Pulmonary artery endothelial cell (primary cell): ENCODE measurements at places on chromosomes 2 and 18. TPM values are rescaled to one million over a fixed set of nuclear protein-coding genes. Genes with fewer than 3 reads are reported as not detected.

The LONRF2 gene
- total RNA-seq, result not detected in 2 replicates

DNA sequence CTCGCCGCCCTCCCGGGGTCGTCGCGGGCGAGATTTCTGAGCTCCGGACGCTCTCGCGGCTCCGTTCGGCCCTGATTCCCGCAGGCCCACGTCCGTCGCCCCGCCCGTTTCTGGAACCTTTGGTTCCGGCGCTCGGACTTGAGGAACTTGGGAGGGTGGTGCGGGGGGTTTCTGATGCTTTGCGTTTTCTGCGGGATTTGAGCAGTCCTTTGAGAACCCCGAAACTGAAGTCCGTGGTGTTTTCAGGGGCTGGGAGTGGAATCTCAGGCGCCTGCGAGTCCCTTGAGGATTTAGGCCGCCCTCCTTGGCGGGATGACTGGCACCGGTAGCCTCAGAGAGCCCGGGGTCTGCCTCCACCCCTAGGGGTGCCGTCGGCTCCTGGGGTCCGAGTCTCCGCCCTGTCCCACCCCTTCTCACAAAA, 336 bp downstream of the THNSL2 start:
- no peak for DNase-seq

DNA sequence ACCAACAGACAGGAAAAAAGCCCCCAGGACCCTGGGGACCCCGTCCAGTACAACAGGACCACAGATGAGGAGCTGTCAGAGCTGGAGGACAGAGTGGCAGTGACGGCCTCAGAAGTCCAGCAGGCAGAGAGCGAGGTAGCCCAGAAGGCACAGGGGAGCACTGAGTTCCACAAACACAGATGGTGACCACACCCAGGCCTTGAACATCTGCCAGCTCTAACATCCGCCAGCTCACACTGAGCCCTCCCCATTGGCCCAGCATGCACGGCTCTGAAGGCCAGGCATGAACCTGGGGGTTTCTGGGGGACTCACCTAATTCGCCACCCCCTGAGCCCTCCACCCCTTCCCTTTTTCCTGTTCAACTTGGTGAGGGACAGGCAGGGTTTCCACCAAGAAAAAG, 25.6 kb upstream of the PRLH start:
- DNase-seq, result no peak

- DNase-seq, result no peak
Measured at GRCh38 chr2:122993592-122993991, 1031.5 kb upstream of the CNTNAP5 start.

The GAREM1 gene
- total RNA-seq, result 0.40 and 0.81 TPM in 2 replicates

GRCh38 chr18:58373481-58373880, 255.4 kb downstream of the ALPK2 start:
- DNase-seq, result no peak

DNA sequence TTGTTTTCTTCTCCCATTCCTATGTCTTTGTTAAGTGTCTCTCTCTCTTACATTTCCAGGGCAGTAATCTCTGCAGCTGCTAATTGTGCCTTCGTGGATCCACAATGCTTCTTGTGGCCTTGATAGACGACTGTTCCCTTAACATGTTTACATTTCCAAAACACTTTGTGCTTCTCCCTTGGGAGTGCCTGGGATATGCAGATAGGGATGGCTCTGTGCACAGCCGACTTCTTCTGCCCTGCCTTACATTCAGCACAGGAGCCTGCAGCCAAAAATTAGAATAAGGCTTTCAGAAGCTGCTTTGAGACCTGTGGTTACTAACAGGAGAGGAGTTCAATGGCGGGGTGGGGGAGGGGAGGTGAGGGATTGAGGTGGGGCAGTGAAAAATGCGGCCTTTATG, 328.9 kb downstream of the TDRD15 start:
- DNase-seq, result no peak

The GKN1 gene
- not detected in 2 replicates for total RNA-seq

The NCKAP5 gene
- total RNA-seq, result 0.39 and 0.59 TPM in 2 replicates

- DNase-seq, result no peak
Measured at GRCh38 chr2:150230004-150230403, 257.5 kb downstream of the RND3 start.

GRCh38 chr2:168626096-168626495, 170.0 kb downstream of the CERS6 start:
- DNase-seq, result no peak

DNA sequence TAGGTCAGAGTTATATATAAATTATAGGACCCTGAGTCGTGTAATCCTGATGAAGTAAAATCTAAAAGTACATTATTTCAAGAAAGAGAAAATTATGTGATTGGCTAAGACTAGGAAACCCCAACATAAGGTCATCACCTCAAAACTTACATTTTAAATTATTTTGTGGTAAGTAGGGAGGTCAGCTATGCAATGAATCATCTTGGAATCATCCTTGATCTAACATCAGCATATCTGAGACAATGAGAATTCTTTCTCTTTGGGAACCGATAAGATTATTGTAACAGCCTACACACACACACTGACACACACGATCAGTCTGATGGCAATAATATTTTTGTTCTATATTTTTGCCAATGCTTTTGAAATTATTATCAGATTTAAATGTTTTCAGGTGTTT, 904.8 kb upstream of the CHAC2 start:
- DNase-seq, result no peak

- DNase-seq, result no peak
Measured at GRCh38 chr2:13986119-13986720, 646.3 kb upstream of the LRATD1 start.
